CD4-positive, alpha-beta memory T cell (primary cell): ENCODE measurements at places on chromosomes 13 and 19.

DNA sequence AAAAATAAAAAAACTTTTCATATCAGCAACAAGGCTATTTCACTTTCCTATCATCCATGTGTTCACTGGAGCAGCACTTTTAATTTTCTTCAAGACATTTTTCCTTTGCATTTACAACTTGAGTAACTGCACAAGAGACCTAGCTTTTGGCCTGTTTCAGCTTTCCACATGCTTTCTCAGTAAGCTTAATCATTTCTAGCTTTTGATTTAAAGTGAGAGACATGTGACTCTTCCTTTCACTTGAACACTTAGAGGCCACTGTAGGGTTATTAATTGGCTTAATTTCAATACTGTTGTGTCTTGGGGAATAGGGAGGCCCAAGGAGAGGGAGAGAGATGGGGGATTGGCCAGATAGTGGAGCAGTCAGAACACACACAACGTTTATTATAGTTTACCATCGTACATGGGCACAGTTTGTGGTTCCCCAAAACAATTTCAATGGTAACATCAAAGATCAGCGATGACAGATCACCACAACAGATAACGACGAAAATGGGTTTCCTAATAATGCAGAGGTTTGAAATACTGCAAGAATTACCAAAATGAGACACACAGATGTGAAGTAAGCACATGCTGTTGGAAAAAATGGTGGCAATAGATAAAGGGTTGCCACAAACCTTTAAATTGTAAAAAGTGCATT is 117.6 kb downstream of the GGACT start:
- no peak for DNase-seq

- no peak for DNase-seq
Observed at GRCh38 chr13:87274209-87274819, 396.9 kb upstream of the SLITRK5 start.

DNA sequence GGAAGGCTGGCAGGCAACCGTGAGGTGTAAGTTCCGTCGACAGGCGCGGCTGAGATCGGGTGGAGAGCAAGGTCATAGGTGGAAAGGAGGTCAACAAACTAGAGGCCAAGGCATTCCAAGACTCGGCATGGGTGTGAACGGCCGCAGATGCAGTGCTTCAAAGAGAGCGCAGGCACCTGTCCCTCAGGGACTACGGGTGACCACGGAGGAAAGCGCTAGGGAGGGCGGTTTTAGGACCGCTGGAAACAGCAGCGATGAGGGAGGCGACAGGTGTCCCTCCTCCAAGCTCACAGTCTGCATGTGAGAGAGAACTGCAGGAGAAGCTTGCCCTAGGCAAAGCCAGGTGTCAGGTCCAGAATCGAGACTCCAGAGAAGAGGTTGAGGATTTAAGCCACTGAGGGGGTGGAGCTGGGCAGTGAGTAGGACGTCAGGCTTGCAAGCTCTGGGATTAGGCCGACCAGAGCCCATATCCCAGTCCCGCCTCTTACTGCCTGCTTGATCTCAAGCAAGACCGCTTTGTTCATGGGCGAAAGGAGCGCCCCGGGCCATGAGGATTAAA is 1.6 kb upstream of the MLNR start:
- DNase-seq: no peak

GRCh38 chr13:39036212-39036611 is 1.7 kb downstream of the PROSER1 start:
- no peak for DNase-seq

DNA sequence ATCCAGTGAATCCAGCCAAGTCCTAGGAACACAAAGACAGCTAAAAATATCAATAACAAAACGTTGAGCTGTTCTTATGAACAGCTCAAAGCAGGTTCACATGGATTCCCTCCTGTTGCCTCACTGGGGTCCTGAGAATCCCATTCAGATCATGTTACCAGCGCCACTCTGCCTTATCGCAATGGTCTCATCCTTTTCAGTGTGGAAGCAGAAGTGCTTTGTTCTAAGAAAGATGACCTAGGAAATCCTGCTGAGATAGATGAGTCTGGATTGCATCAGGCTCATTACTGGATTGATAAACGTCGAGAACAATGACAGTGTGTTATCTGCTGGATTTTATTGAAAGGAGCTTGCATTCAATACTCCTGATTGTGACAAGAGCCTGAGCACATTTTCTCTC is 87.0 kb downstream of the SLAIN1 start:
- DNase-seq: no peak

DNA sequence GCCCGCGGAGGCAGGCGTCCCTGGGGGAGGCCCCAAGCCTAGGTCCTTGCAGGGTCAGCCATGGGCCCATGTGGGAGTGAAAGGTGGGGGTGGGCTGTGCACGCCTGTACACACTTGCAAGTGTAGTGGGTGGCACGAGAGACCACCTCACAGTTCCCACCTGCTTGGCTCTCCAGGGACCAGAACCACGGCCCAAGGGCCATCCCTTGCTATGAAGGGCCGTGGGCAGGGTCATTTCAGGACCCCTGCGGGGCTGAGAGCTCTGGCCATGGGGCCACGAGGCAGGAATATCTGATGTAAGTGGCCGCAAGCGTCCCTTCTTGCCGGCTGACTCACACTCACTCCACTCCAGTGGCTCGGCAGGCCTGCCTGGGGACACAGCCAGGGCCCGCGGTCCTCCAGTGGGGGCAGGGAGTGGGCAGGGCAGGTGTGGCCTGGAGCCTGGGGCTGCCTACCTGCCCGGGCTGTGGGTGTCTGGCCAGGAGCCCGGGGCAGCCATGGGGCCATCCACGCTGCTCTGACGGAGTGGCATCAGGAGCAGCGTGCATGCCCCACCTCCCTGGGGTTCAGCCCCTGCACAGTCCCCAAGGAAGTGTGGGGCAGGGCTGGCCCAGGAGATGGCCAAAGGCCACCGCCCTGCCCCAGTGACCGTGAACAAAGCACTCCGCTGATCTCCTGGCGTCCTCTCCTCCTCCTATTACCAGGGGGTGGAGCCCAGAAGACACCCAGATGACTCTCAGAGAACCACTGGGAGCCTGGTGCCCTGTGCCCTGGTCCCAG is 8.6 kb upstream of the MKNK2 start:
- no peak for DNase-seq
